ENCODE measurements at places on chromosomes 2 and 18.

GRCh38 chr18:9234528-9234927, 97.9 kb downstream of the ANKRD12 start:
- no peak for DNase-seq

- no peak for DNase-seq
Measured at GRCh38 chr2:12087175-12087574, 340.7 kb downstream of the LPIN1 start.

GRCh38 chr18:78683191-78684010, 296.2 kb upstream of the SALL3 start:
- no peak for DNase-seq

DNA sequence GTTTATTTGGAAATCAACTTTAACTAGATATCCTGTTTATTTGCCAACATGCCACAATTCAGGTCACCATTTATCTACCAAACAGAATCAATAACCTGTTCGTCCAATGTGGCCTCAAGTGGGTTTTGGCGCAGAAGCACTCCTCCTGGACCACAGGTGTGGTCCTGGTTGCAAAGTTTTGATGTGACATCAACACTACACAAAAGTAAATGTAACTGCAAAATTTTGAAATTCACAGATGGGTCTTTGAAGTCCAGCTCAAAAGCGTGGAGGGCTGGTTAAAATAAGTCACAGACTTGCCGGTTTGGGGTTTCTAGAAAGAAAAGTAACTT, 474 bp upstream of the GCA start:
- DNase-seq: no peak

DNA sequence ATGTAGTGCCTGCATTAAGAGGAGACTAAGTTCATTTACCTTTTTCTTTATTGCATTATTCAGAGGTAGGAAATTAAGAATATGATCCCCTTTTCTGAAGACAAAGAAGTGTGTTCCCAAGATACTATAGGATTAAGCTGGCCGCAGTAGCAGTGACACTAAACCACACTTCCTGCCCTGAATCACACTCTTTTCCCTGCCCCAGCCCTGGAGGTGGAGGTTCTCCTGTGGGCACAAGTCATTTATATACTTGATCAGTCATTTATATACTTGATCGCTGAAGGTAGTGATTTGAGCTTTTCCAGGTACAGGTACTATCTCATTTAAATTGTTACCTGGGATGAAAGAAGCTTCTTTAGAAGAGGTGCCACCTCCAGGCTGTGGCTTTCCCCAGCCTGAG, 78.6 kb downstream of the ARMC9 start:
- DNase-seq: no peak

DNA sequence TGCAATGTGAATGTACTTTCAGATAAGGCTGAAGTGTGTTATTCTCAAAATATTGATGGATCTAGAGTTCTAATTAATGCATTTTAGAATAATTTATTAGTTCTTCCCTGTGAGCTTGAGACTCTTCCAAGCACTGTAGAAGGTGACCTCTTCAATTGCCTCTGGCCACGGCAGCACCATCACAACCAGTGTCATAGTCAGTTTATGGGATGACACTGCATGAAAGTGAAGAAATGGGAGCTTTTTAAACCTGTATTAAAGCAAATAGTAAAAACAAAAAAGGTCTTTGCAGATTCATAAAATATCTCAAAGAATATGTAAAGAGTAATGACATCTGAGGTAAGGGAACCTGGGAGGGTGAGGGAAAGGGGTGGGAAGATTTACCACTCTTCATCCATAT, 52.0 kb downstream of the OXER1 start:
- DNase-seq: no peak

DNA sequence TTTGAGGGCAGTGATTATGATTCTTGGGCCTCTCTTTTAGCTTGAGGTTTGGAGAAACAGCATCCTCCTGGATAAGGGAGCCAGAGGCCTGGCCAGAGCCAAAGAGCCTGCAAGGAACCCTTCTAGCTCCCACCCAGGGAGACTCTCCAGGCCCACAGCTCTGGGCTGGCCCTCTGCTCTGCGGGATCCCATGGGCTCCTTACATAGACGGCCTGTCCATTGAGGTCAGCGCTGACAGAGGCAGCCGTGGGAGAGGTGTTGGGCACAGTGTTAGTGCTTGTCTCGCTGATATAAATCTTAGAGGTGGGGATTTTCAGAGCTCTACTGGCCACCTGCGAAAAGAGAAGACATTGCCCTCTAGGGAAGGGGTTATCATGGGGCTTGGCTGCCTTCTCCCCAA, 67.2 kb downstream of the XDH start:
- DNase-seq: no peak

- no peak for DNase-seq
Measured at GRCh38 chr2:27958711-27959378, 68.3 kb downstream of the BABAM2 start.

DNA sequence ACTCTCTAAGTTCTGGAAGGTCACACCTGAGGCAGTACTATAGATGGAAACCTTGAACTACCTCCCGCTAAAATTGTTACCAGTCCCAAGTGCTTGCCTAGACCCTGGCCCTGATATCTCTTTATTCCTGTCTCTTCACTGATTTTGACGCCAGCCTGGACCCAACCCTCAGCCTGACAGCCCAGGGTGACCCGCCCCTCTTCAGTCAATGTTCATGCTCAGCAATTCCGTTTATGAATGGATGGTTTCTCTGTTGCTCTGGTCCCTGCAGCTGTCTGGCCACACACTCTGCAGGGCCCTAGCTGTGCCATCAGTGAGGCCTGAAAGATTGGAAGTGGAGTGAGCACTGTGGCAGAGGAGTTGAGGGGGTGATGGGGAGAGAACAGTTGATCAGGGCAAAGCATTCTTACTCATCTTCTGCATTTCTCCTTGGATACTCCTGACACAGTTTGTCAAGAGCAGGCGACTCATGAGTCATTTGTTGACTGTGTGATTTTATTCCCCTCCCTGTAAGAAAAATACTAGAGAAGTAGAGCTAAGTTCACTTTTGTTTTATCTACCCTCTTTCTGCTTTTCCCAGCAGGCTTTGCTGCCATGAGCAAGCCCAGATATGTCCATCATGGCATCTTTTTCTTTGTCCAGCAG, 46.0 kb downstream of the NPAS2 start:
- no peak for DNase-seq

- no peak for DNase-seq
Measured at GRCh38 chr2:27079233-27080139, 1.1 kb downstream of the EMILIN1 start.
